ENCODE measurements at places on chromosomes 1 and 21.
A peak's percentile ranks its signal among the peaks of the same experiment; 100 is the strongest.

- no peak for DNase-seq
These were observed 23.2 kb downstream of the ATP8B2 start for GRCh38 chr1:154348429-154349076.

DNA sequence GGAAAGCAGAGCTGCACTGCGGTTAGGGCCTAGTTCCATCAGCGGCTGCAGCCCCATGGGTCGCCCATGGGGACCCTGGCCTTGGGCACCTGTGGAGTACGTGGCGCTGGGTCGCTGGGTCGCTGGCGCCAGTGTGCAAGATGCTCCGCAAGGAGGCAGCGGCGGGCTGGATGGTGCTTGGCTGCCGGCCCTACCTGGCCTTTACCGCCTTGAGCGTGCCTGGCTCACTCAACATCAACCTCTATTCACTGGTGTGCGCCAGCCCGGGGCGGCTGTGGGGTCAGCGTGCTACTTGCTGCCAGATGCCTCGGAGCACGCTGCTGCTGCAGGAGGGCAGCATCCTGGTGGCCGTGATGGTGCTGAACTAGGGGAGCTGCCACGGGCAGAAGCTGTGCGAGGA, 85.1 kb upstream of the RHOU start:
- no peak for DNase-seq

DNA sequence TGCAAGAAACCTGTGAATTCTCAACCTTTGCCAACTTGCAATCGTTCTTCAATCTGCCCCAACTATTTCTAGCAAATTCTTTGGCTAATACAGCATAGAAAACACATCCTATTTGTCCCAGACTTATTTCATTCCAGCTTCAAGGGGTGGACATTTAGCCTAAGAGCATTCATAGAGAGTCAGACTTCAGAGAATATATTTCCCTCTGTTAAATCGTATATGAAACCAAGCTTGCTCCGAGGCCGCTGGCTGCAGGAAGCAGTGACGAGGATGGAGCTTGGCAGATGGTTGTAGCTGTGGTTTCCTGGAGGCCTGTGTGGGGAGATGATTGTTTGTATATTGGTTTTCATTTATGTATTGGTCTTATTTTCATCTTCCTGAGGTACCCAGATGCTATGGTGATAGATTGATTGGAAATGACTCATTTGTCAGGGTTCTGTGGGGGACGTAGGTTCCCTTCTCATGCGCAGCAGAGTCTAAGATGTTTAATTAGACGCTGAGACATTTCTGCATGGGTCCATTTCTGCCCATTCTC, 26.1 kb downstream of the MAN1C1 start:
- peak; percentile 87 for DNase-seq

- no peak for DNase-seq
These were observed 18.1 kb upstream of the EPS8L3 start for GRCh38 chr1:109781806-109782205.

DNA sequence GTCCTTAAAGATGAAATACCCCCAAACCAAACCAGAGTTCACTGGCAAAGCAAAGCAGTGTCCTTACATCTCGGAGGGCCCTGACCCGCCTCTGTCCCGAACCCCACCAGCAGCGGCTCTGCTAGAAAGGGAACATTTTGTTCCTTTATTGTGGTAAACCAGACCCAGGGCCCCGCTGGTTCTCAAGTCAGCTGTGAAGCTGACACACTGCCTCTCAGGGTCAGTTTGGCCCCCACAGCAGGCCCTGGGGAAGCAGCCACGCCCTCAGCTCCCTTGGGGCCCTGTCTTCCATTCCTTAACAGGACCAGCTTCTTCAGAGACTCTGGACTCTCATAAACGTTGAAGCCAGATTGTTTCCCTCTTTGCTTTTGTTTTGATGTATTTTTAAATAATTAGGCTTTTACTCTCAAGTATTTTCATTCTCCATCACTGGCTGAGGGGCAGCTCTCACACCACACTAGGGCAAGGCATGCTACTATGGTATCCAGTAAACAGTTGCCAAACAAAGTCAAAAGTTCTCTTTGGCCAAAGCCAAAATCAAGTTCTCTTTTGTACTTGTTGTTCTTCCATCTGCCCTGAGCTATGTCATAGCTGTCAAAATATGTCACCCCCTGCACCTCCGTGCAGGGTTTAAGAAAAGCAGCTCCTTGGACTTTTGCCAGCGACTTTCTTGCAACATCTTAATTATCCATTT, 61.1 kb upstream of the ANGPTL1 start:
- no peak for DNase-seq

DNA sequence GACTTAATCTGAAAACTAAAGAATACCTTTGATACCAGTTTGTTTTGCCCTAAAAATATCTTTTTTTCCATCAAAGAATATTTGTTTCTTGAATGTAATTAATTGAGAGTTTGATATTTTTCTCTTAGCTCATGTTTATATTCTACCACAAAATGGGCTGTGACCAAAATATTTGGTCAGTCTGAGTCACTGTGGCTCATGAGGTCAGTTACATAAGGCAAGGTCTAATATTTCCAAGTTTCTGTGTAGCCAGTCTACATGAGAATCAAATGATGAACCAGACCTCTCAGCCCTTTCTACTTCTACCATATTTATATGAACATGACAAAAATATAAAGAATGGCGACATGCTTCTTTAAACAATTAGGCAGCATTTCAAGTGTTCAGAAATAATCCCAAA, 83.0 kb upstream of the IVNS1ABP start:
- no peak for DNase-seq

DNA sequence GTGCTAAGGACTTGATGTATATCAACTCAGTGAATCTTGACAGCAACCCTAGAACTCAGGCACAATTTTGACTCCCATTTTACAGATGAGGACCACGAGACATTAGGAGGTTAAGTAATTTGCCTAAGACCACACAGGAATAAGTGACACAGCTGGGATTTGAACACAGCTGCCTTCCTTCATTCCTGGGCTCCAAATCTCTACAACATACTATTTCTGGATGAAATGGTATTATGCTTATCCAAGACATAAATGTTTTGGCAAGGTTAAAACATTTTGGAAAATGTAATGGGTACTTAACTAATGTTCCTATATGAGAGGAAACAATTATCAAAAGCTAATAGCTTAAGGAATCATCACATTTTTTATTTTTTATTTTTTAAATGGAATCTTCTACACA, 4.8 kb downstream of the CLDN8 start:
- no peak for DNase-seq

- DNase-seq, result no peak
These were observed 16.5 kb downstream of the MIA3 start for GRCh38 chr1:222634180-222635013.

DNA sequence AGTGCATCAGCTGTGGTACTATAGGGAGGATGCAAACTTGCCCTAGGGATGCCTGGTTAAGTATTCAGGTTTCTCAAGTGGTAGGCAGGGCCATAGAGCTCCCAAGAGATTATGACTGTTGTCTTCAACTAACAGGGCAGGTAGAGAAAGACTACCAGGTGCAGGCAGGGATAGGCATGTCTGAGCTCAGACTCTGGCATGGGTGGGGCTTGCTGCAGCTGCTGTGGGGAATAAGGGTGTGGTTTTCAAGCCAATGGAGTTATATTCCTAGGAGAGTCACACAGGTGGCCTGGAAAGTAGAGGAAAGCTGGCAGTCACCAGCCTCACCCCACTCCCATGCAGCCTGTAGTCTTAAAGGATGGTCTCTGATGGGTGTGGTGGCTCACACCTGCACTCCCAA, 673.4 kb upstream of the ADGRL4 start:
- no peak for DNase-seq

DNA sequence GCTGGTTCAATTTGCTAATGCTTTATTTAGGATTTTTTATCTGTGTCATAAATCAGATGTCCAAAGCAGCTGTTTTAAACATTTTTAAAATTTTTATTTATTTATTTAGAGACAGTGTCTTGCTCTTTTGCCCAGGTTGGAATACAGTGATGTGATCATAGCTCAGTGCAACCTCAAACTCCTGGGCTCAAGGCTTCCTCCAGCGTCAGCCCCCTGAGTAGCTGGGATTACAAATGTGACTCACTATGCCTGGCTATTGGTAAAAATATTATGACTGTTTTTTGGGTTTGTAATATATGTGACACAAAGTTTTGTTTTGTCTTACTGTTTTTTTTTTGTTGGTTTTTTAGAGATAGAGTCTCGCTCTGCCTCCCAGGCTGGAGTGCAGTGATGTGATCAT, 11.8 kb downstream of the ZBED6 start:
- DNase-seq, result no peak

GRCh38 chr1:27363766-27364695, 2.7 kb downstream of the MAP3K6 start:
- DNase-seq, result no peak

DNA sequence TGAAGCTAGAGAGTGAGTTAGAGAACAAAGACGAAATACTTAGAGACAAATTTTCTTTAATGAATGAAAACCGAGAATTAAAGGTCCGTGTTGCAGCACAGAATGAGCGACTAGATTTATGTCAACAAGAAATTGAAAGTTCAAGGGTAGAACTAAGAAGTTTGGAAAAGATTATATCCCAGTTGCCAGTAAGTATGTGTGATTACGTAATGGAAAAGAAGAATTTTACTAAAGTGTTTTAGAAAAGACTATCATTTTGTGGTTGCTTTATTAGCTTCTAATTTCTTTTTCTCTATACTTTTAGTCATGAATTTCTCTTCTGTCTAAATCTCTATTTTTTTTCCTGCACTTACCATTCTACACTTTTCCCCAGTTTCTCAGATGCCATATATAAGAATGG, 26.7 kb downstream of the CCDC18 start:
- DNase-seq, result no peak

DNA sequence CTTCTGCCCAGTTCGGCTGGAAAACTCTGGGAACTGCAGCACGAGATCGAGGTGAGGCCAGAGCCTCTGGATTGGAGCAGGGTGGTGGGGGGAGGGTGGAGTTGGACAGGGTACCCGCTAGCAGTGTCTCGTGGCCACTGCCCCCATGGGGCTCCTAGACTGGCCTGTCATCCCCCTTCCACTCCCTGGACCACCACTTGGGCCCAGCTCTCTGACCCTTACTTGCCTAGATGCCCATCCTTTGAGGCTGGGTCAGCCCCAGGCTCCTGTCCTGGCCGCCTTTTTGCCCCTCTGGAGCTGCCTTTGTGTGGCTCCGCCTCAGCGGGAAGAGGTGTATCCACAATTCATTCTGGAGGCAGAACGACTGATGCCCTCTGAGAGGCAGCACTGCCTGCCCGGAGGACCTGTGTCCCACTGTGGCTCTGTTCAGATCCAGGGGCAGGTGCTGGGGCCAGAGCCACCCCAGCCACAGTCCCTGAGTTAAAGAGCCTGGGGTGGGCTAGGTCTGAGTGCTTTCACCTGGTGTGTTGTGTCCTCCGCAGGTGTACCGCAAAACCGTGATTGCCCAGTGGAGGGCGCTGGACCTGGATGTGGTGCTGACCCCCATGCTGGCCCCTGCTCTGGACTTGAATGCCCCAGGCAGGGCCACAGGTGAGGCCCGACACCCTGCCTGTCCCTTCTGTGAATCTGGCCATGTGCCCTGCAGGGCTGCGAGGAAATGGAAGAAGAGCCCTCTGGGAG, 17.7 kb downstream of the FAAH start:
- peak; percentile 74 for DNase-seq

DNA sequence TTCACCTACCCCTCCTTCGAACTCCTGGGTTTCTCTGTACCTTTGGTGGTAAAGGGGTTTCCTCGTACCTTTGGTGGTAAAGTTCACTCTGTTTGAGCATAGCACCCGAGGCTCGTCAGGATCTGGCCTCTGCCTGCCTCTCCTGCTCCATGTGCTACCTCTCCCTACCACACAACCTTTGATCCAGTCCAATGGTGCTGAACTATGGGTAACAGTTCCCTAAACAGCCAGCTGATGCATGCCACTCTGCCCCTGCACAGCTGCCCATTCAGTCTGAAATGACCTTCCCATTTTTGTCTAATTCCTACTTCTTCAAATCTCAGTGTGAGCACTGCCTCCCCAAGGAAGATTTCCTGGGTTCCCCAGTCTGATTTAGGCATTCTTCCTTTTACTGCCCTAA, 14.0 kb downstream of the OVAAL start:
- DNase-seq, result no peak

GRCh38 chr1:174322202-174322862, 125.4 kb upstream of the GPR52 start:
- DNase-seq, result no peak

DNA sequence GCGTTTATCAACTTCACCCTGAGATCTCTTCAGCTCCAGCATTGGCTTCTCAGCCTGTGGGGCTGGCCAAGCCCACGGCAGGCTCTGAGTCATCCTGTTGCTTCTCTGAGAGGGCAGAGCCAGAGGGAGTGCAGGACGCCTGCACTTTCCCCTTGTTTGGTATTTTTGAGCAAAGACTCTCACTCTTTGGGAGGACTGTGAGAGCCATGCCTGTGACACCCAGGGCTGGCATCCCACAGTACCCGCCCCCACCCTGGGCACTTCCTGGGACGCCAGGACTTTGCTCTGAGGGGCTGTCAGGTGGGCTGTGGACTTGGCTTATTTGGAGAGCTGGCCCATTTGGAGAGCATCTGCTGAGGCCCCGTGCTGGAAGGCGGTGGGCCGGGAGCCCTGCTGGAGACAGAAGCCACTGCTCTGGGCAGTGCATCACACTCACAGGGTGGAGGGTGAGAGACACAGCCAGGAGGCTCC, 37.4 kb downstream of the VANGL1 start:
- DNase-seq, result no peak

DNA sequence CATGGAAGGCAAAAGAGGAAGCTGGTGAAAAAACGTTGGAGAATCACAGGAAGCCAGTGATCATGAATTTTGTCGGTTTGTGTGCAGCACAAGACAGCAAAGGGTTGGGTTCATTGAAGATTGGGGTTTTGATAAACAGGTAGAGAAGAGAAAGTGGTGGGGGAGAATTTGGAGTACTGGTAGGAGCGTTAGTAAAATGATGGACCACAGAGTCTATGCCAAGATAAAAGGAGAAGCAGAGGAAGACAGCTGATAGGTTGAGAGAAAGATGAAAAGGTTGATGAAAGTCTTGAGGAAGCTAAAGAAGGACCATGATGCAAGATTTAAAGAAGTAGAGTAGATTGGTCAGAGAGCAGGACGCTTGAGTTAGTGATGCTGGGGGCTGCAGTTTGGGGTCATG, 156.8 kb upstream of the POU3F1 start:
- no peak for DNase-seq

- no peak for DNase-seq
These were observed 5.5 kb upstream of the OR6Y1 start for GRCh38 chr1:158559696-158560095.

GRCh38 chr1:9825093-9826074, 1.6 kb upstream of the CLSTN1 start:
- DNase-seq, result peak; percentile 81

DNA sequence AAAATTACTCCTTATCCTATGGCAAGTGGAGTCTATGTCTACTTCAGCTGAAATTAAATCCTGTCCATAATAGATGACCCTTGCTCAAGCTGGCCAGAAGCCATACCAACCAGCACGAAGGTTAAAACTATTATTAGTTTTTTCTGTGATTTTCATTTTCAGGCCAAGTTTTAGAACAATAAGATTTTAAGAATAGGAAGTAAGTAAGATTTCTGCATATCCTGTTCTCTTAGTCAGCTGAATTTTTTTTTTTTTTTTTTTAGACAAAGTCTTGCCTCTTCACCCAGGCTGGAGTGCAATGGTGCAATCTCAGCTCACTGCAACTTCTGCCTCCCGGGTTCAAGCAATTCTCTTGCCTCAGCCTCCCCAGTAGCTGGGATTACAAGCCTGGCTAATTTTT, 6.1 kb upstream of the RBP7 start:
- no peak for DNase-seq

GRCh38 chr1:110207831-110208230, 2.3 kb upstream of the KCNC4 start:
- peak; percentile 91 for DNase-seq

- no peak for DNase-seq
These were observed 168.7 kb upstream of the ETV3 start for GRCh38 chr1:157306896-157307295.

- no peak for DNase-seq
These were observed 75.8 kb downstream of the PGBD5 start for GRCh38 chr1:230350208-230350921.
